ENCODE measurements at places on chromosomes 7 and 10. TPM values are rescaled to one million over a fixed set of nuclear protein-coding genes. Genes with fewer than 3 reads are reported as not detected.

DNA sequence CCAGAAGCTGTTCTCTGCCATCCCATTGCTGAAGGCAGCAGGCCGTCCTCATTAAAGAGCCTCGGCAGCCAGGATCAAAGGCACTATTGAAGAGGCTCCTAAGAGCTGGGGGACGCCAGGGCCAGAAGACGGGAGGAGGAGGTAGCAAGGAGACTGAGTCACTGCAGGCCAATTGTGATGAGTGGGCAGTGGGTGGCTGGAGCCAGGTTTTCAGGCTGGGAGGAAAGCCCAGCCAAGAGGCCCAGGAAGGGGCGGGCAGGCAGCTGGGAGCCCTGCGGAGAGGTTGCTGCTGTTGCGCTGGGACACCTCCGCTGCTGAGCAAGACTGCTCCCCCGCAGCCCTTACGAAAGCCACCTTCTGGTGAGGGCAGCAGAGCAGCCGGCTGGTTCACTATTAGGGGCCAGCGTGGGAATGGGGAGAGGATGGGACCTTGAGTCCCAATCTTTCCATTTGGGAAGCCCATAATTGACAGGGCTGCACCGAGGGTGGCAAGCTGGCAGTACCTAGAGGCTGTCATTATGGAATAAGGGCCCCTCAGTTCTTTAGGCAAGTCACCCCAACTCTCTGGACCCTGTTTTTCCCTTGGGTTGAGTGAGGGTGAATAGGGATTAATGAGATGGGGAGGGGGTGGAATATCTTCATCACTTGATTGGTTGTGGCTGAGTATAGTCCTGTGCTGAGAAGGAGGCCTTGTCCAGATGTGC, 48.4 kb downstream of the UNC5B start:
- DNase-seq: no peak

DNA sequence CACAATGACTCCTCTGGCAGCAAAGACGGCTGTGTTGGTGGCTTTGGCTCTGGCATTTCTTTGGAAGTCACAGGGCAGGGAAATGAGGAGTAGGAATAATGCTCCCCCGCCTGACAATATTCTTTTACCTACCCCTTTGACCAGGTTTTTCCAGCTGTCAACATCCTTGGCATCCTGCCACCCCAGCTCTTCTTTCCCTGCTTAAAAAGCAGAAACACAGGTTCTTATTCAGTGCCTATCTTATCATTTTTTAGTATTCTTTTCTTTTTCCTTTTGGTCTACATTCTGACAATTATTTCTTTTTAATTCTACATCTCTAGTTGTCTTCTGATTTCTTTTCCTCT, 97.7 kb downstream of the CREB5 start:
- DNase-seq: no peak

DNA sequence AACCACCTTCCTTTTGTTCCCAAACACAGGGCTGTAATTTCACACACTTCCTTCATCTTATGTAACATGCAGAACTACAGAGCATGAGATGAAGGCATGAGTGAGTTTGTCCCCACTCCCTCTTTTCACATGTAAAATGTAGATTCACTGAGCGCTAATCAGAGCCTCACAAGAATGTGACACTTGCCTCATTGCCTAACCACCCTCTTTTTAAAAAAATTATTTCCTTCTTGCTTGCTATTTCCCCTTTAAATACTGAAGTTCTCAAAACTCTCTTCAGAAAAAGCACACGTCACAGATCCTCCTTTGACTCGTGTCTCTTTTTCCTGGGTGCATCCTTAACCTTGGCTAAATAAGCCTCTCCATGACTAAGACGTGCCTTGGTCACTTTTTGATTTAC, 121.2 kb upstream of the TARP start:
- DNase-seq: no peak

GRCh38 chr10:80152820-80153219, 20.3 kb downstream of the PLAC9 start:
- no peak for DNase-seq

The CRHR2 gene
- total RNA-seq: not detected

The LIPF gene
- total RNA-seq: not detected

The CHAT gene
- not detected for total RNA-seq

- no peak for DNase-seq
These were observed 1132.0 kb upstream of the LRRTM3 start for GRCh38 chr10:65793738-65794425.

DNA sequence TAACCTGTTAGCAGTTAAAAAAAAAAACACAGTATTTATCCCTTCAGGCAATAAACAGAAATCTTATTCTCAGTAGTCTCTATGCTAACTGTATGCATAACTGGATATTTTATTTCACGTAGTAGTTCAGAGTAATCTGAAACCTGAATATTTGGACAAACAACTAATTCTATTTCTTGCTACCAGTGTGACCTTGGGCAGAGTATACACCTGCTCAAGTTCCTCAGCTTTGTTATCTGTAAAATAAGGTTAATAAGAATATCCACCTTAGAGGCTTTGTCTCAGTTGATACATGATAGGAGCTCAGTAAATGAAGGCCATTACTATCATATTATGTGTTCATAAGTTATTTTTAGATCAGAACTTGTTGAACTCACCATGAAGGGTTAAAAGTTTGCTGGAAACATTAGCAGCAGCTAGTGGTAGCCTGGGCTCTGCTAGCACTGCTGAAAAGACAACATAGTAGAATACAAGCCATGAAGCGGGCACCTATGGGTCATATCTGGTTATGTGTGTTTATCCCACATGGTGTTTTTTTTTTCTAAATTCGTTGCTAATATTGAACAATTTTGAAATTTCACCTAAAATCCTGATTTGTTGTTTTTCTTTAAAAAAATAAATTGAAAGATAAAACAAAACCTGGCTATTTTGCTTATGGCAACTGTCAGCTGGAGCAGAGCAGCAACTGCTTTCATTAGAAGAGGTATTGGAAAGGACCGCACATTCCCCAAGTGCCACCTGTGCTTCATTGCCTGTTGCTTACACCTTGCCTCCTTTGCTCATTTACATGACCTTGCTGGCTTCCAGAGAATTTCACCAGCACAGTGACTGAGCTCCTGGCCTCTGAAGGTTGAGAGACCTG, 303.0 kb downstream of the PRKG1 start:
- DNase-seq: no peak

DNA sequence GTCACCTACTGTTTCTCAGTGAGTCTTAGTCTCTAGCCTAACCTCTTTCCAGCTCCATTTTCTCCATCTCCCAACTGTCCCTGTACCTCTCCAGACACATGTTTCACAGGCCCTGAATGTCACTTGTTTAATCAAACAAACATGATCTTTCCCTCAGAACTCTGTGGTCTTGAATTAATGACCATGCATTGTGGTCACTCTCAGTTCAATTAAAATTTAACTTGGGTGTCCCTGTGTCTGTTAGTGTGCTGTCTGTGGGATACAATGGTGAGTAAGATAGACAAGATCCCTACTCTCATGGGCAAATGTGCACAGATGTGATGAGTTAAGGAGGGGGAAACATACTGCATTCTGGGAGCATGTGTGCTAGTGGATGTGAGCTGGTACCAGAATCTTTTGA, 65.0 kb downstream of the RBM33 start:
- DNase-seq: no peak

The PLAU gene
- 1.1 TPM for total RNA-seq

DNA sequence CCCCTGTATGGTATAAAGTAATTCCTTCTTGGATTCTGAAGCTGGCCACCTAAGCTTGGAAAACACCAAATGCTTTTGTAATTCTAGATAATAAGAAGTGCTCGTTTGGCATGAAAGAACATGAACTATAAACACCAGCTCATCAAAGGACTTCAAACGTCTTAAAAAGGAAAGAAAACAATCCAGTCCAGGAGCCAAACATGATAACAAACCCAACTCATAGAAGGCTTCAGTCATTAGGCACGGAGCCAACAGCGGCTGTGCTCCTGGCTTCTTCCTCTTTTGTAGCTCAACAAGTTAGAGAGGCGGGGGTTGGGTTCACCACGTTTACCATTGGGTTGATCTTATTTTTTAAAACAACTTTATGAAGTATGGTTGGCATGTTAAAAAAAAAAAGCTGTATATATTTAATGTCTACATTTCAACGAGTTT, 56.4 kb upstream of the ECHDC3 start:
- DNase-seq: peak; percentile 30

GRCh38 chr7:106987777-106988176, 56.7 kb upstream of the PRKAR2B start:
- no peak for DNase-seq

DNA sequence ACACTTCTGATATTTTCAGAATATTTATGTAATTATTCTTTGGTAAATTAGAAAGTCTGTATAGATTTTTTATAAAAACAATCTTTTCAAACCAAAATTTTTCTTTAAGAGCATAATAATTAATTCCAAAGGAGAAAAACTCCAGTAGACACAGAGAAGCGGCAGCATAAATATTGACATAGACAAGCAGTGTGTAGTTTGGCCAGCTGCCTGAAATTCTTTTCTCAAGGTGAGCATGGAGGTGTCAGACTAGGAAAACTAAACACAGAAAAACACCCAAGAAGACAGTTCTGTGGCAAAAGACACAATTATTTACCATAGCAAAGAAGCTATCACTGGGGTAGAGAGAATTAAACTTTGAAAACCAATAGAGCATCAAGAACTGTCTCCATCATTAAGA, 82.4 kb downstream of the KLF6 start:
- DNase-seq: no peak

The SLC35G1 gene
- 4.0 TPM for total RNA-seq

GRCh38 chr10:121695731-121696464, 97.7 kb upstream of the FGFR2 start:
- no peak for DNase-seq

The MYO3A gene
- total RNA-seq: not detected

The AKR1C4 gene
- total RNA-seq: not detected

- DNase-seq: no peak
These were observed 275.2 kb downstream of the BAMBI start for GRCh38 chr10:28952523-28952922.

DNA sequence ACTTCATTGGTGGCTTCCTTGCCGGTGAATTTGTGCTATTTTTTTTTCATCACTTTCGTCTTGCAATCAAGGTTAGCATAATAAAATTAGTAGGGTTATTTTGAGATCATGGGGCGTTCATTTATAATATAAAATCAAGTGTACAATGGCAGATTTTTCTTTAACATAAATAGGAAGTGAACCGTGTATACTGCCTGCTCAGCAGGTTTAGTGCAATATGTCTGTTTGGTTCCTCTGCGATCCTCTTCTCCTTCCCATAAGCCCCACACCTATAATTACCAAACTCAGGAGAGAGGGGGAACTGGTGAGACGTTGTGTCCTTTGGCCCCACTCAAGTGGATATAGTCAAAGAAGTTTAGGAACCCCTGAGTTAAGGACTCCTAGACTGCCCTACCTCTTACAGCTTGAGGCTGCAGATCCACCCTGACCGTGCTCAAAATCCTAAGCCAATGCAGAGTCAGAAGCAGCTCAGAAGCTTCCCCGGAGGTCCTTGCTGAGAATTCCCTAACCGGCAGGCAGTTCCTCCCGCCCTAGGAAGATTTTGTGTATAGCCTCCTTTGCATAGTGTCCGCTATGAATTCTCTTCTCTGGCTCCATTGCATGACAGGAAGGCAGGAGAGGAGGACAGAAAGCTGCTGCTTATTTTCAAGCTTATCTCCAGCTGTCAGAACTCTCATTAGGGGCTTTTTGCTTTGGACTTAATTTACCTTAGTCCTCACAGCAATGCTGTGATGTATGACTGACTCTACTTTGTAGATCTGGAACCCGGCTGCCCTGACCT, 41.5 kb downstream of the PYROXD2 start:
- no peak for DNase-seq

DNA sequence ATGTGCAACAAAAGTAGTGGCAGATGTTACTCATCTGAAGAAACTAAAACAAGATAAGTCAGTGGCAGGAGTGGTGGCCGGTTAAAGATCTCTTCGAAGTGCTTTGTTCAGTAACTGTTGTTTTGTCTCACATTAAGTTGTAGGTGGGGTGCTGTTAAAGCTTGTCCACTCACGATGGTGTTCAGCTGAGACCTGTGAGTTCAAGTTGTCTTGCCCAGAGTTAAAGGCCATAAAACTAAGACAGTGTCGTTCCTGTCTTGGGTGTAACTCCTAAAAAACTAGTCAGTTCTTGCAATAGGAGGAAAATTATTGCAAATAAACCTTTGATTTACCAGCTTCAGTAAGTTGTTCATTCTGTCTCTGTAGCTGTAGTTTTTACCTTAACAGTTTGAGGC, 857 bp upstream of the FOXP2 start:
- DNase-seq: no peak

GRCh38 chr10:10520491-10521385, 496.9 kb upstream of the CELF2 start:
- DNase-seq: no peak

DNA sequence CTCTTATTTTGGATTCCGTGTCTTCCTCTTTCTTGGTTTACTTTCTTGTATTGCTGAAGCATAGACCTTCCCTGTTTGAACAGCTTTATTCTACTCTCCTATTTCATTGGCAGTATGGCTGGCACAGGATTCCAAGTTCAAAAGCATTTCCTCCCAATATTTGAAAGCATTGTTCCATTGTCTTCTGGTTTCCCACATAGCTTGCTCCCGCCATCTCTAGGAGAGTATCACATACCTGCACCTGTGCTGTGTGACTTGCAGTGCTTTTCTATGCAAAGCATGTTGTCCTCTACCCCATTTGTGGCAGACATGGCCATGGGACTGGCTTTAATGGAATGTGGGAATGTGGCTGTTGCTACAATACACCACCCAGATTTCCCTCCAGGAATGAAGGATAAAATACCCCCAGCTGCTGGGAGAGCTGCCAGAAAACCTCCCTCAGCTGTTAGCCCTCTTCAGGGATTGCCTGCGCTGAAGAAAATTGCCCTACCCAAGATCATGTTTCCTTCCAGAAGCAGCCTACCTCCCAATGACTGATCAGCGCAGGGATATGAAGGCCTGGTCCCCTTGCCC, 6.9 kb upstream of the MYOF start:
- no peak for DNase-seq

DNA sequence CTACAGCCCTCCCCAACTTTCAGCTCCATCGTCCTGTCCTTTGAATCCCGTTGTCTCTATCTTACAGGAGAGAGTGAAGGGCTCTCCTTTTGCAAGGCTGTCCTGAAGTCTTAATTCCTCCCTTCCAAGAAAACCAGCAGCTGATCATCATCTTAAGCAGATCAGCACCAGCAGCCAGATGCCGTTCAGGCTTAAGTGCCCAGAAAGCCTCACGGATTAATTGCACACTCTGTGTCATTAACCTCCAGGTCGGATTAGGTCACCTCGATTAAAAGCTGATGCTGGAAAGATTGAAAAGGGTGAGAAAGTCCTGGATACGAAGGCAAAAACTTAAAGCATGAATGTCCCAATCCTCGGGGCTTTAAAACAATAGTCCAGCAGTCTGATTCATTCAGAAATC, 24.8 kb upstream of the ADARB2 start:
- no peak for DNase-seq

The XRCC2 gene
- 14.6 TPM for total RNA-seq
